ENCODE measurements at places on chromosomes 13 and 19.

DNA sequence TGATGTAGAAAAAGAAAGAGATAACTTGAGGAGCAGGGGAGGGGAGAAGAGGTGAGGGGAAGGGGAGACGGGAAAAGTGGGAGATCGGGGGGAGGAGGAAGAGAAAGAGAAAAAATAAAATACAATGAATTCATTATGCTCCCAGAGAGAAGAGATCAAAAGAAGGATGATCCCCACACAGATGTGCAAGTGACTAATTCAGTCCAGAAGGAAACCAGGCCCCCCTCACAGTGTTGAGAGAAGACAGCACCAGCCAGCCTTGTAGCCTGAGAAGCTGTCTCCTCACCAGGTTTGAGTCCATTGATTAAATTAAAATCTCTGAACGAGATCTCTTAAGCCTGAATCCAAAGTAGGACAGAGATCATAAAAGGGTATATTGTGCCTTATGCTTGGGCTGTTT lies 333.7 kb upstream of the NBEA start:
- DNase-seq, result no peak

GRCh38 chr13:46749951-46750350 lies 47.0 kb downstream of the ESD start:
- no peak for DNase-seq

DNA sequence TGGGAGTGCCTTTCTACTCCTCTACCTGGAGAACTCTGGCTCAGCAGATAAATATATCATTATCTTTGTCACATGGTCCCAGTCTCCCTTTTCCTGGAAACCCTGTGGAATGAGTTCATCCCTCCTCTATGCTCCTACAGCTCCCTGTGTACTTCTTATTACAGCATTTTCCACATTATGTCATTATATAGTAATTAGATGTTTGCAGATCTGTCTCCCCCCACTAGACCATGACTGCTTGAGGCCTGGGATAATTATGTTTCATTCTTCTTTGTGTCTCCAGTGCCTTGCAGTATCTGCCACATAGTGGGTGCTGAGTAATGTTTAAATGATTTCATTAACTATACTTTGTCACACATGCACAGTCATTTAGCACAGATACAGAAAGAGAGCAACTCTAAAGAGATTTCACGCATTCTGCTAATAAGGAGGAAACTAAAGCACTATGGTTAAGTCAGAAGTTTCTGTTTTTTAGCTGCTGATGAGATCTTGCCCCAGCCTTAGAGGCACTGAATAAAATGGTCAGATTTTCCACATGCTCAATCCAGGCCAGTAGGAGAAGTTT lies 66.1 kb upstream of the DIAPH3 start:
- no peak for DNase-seq

- no peak for DNase-seq
Observed at GRCh38 chr13:95926231-95926630, 127.0 kb downstream of the UGGT2 start.

- peak; percentile 59 for DNase-seq
Observed at GRCh38 chr19:4977299-4978174, 8.6 kb downstream of the KDM4B start.

DNA sequence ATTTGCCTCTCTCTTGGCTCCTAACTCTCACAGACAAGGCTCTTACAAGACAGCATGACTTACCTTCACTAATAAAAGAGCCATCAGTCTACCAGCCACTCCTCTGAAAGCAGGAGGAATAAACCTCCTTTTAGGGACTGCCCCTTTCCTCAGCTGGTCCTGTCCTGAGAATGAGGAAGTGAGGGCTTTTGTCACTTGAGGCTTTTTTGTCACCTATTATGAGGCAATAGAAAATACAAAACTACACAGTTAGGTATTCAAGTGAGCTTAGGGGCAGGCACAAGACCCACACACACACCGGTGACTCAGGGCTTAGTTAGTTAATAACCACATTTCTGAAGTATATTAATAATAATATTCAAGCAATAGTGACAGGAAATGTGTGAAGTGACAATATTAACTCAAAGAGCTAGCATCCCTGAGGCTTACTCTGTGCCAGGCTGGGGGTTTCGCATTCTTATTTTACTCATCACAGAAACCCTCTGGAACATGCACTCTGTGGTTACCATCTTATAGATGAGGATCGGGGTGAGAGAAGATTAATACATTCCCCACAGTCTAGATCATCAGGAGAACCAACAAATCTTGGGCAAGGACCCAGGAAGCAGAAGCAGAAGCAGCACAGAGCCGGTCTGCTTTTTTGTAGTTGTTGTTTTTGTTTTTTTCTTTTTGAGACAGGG lies 379.9 kb downstream of the LIG4 start:
- DNase-seq, result peak; percentile 64

- no peak for DNase-seq
Observed at GRCh38 chr19:58356766-58357480, 3.6 kb upstream of the A1BG start.

DNA sequence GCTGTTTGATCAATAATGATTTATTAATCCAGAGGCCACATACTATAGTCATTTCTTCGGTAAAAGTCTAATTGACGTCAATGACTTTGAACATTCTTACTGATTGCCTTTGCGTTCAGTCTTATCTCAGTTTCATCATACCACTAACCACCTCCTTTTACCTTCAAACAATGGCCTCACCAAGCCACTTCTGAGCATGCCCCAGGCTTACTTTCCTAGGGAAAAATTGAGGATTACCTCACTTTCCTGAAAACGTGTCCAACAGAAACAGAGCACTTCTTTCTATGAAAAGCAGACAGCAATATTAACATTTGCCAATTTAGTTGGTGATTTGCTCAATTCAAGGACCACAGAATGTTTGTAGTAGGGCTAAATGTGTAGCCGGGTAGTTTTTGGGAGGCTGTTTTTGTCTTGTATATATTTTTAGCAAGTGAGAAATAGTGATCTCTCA lies 157.6 kb downstream of the KLF5 start:
- DNase-seq, result no peak

GRCh38 chr19:16247353-16248182 lies 49.9 kb downstream of the AP1M1 start:
- peak; percentile 90 for DNase-seq

DNA sequence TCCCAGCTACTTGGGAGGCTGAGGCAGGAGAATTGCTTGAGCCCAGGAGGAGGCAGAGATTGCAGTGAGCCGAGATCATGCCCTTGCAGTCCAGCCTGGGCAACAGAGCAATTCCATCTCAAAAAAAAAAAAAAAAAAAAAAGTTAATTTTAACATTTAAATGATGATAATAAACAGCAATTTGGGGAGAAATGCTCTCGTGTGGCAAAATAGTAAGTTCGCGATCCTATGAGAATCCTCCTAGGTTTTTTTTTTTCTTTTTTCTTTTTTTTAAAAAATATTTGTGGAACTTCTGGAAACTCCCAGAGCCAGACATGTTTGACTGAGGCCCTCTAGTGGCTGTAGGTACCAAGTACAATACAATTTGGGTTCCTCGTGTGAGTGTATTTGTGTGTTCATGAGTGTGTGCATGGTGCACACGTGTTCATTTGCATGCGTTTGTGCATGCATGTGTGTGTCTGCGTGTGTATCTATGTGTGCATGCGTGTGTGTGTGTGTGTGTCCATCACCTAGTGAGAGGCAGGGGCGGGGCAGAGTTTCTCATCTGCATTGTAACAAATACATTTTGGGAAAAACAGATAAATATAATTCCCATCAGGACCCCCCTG lies 31.2 kb downstream of the TMPRSS9 start:
- peak; percentile 70 for DNase-seq

DNA sequence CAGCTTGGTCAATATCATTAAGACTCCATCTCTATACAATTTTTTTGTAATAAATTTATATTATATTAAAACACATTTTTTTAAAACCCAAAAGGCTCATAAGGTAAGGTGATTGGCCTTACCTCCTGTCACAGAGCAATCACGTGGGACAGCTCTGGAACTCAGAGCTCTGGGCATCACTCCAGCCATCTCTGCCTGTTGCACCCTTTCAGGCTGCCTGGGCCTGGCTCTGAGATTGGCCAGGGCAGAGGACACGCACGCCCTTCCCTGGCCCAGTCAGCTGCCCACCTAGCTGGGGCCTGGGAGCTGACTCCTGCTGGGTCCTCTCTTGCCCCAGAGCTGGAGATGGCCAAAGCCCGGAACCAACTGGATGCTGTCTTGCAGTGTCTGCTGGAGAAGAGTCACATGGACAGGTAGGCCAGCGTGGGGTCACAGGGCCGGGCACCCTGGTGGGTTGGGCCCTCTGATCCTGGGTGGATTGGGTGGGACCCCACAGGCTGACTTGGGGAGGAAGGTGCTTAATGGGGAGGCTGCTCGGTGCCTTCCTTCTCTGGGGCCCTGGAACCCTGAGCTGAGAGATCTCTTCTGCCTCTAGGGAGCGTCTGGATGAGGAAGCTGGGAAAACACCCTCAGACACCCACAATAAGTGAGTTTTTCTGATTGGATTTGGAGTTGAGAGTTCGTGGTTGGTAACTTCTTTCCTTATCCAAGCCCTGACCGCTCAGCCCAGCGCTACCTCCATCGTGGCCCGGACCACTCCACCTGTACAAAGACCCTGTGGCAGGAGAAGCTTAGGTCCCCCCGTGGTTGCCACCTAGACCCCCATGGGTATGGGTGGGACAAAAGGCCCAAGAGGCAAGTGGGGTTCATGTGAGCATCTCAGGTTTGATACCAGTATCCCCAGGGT lies 3.7 kb downstream of the LIN37 start:
- no peak for DNase-seq

DNA sequence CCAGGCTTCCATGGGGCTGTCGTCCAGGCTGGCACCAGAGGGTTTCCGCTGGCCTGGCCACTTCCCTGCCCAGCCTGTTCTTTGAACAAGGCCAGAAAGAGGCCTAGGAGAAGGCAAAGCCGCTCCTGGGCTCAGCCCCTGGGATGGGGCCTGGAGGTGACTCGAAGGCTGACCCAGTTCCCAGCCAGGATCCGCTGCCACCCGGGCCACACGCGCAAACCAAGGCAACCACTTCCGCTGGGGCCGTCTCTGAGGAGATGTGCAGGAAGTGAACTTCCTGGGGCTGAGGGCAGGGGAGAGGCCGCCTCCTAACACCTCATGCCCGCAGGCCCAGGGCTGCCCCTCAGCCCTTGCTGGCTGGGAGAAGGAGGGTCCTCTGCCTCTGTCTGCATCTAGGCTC lies 15.2 kb downstream of the PLEKHF1 start:
- DNase-seq, result no peak

DNA sequence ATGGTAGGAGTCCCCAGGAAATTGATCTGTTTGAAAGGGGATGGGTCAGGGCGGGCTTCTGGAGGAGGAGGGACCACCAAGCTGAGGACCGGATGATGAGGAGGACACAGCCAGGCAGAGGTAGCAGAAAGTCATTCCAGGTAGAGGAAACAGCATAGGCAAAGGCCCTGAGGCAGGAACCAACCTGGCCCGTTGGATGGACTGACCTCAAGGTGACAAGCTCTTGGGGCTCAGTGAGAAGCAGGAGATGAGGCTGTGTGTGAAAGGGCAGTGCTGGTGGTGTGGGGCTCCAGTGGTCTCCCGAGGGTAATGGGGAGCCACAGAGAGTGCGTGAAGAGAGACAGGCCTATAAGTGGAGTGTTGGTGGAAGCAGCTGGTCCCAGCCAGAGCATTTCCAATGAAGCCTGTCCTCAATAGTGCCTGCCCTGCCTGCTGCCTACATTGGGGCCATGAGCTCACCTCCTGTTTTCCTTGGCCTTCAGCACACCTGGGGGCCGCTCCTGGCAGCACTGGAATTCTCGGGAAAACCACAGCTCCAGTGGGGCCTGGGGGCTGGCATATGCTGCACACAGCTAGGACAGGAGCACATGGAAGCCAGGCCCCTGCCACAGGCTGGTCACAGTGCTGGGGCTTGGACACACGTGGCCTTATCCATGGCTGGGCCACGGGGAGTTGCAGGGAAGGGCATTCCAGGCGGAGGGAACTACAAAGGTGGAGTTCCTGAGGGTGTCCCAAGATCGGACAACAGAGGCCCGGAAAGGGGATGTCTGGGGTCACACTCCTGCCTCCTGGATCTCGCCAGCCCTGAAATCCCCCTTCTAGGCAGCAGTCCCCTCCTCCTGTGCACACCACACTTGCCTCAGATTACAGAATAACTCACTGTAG lies 2.3 kb upstream of the COMP start:
- DNase-seq, result no peak

GRCh38 chr13:47310401-47310800 lies 413.5 kb upstream of the HTR2A start:
- no peak for DNase-seq

DNA sequence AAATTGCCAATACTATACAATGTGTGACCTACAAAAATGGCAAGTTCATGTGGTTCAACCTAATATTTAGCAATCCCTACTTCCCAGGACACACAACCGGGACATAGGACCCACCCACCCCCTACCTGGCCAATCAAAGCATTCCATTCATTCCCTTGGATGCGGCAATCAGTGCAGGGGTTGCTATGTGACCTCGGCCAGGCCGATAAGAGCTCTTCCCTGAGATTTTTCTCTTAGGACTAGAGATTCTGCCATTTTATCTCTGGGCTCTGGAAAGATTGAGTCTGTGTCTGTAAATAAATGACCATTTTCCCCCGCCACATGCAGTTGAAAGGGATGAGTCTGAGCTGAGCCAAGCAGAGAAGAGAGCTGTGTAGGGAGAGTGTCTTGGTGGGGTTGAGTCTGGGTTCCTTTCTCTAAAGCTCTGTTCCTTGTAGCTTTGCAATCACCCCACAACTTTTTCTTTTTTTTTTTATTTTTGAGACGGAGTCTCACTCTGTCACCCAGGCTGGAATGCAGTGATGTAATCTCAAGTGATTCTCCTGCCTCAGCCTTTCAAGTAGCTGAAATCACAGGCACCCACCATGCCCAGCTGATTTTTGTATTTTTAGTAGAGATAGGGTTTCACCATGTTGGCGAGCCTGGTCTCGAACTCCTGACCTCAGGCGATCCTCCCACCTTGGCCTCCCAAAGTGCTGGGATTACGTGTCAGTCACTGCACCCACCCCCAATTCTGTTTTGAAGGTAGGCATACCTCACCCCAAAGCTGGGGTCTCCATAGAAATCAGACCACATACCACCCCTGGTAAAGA lies 7.4 kb downstream of the IFNL1 start:
- no peak for DNase-seq

GRCh38 chr19:29812080-29812880 lies 489 bp downstream of the CCNE1 start:
- no peak for DNase-seq

- DNase-seq, result no peak
Observed at GRCh38 chr13:75587679-75588078, 38.1 kb downstream of the UCHL3 start.

GRCh38 chr19:35205733-35206323 lies 22.7 kb downstream of the FAM187B start:
- DNase-seq, result no peak

DNA sequence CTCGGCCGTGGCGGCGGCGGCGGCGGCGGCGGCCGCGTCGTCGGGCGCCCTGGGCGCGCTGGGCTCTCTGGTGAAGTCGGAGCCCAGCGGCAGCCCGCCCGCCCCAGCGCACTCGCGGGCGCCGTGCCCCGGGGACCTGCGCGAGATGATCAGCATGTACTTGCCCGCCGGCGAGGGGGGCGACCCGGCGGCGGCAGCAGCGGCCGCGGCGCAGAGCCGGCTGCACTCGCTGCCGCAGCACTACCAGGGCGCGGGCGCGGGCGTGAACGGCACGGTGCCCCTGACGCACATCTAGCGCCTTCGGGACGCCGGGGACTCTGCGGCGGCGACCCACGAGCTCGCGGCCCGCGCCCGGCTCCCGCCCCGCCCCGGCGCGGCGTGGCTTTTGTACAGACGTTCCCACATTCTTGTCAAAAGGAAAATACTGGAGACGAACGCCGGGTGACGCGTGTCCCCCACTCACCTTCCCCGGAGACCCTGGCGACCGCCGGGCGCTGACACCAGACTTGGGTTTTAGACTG lies 1.7 kb downstream of the SOX1 start:
- DNase-seq, result no peak

- DNase-seq, result peak; percentile 0
Observed at GRCh38 chr19:17404621-17405249, 695 bp downstream of the BST2 start.

All from H54 (cell line).